ENCODE measurements at places on chromosomes 7 and 10.

GRCh38 chr10:103793429-103793828, 61.9 kb downstream of the SH3PXD2A start:
- DNase-seq: no peak

DNA sequence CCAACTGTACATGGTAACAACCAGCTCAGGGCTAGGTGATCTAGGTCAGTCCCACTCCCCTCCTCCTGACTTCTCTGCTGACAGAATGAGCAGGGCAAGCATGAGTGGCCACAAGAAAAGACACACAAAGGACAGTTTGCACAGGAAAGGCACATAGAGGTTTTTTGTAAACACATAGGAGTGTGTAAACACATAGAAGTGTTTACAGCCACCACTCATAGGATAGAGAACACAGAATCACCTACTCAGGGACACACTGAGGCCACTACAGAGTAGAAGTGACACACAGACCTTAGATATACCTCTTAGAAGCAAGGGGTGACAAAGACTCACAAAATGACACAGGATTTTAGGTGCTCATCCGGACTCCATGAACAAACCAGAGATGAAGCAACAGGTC, 19.0 kb downstream of the NUDCD3 start:
- DNase-seq: no peak

DNA sequence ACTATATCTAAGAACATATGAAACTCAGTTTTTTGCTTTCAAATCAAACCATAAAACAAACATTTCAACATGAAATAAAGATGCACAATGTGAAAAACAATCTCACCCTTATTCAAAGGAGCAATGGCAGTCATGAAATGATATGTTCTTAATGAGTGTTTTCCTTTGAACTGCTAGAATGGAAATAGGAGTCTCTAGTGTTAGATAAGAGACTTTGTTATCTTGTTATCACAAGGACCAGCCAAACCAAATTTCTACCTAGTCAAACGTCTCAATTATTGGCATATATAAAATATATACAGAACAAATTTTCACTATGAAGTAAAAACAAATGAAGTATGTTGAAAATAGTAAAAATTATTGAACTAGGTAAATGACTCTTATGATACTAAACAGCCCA, 1.2 kb downstream of the VPS41 start:
- DNase-seq: no peak

DNA sequence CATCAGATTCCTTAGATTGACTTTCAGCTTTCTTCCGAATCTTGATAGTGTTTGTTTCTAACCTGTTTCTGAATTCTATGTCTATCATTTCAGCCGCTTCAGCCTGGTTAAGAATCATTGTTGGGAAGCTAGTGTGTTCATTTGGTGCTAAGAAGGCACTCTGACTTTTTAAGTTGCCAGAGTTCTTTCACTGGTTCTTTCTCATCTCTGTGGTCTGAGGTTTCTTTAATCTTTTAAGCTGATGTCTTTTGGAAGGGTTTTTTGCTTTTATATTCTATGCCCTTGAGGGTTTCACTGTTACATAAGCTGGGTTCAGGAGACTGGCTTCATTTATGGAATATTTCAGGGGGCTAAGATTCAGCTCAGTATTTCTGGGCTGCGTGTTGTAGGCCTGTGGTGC, 104.5 kb upstream of the PRSS58 start:
- DNase-seq: no peak

GRCh38 chr10:73838008-73838567, 26.7 kb upstream of the NDST2 start:
- DNase-seq: no peak

DNA sequence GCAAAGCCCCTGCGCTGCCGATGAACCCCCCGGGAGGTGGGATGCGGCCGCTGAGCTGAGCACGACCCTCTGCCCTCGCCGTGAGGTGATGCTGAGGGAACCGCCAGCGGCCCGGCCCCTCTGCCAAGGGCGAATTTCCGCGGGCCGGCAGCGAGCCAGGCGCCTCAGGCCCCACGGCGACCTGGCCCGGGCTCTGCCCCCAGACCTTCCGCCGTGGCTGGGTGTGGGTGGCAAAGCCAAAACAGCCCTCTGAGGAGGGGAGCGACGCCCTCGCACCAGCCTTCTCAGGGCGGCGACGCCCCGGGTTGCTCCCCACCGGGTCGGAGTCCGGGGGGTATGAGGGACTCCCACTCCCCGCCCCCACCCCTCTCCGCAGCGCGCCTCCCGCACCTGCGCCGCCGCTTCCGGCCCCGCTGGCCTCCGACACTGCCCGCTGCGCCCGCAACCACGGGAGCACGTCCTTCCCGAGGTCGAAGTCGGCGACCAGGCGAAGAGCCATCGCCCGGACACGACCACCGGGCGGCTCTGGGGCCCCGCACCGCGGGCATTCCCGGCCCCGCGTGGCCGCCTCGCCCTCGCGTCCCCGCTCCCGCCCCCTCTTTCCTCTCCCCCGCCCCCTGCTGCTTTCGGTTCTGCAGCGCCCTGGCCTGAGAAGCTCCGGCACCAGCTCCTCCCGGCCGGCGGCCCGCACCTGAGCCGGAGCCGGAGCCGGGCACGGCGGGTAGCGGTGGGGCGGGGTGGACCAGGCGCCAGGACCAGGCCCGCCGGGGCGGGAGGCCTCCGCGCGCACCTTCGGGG, at the start of gene GSAP:
GSAP (minus strand) TSS at position 527 of the 798 bp plus-strand sequence; CDS start at position 499, 28 bp downstream.
- DNase-seq: peak; percentile 27

GRCh38 chr7:57404343-57404966, 45.5 kb upstream of the ZNF716 start:
- DNase-seq: no peak

DNA sequence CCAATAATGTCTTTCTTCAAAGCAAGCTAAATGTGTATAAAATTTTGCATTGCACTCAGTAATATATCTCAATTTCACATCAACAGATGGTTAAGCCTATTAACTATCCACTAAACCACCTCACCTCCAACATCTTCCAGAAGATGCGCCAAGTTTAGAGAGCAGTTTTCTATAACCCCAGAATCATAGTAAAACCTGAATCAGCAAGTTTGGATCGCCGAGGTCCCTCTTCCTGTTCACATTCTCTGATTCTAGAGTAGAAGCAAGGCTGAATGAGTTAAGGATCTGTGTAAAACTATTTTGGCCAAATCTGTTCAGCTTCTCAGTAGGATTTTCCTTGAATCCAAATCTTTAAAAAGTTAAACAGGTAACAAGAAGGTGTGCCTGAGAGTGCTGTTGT, 1.4 kb upstream of the FAM204A start:
- DNase-seq: no peak
